ENCODE measurements at places on chromosomes 1 and 21.

GRCh38 chr1:168261390-168261789 is 19.3 kb upstream of the TBX19 start:
- peak; percentile 55 for DNase-seq

DNA sequence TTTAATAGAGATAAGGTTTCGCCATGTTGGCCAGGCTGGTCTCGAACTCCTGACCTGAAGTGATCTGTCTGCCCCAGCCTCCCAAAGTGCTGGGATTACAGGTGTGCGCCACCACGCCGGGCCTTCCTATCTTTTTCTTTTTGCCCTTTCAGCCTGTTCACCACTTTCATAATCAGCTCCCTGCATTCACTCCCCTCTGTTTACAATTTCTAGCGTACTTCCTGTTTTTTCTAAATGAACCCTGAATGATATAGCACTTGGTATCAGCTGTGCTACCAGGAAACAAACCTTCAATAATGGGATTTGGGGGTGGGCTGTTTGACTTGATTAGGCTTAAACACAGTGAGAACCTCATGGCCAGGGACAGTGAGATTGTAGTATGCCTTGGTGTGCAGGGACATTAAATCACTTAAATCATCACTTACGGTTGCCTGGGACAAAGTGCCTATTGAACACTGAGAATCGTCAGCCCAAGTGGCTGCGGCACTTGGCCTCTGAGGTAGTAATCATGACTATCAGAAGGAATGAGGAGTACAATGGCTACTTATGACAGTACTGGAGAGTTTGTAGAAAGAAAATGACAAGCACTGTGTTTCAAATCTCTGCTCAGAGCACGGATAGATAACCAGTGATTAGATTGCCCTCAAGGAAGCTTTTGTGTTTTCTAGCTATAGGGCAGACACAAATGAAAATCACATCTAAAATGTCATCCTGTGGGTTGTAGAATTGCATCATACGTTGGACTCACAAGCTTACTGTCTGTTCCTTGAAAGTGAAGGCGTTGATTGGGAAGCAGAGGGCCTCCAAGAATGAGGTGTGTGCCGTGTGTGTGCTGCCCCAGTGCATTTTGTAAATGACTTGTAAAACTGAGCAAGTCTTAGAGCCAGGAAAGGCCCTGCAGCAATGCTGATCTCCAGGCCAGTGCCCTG is 661.8 kb downstream of the MATN1 start:
- DNase-seq: no peak

DNA sequence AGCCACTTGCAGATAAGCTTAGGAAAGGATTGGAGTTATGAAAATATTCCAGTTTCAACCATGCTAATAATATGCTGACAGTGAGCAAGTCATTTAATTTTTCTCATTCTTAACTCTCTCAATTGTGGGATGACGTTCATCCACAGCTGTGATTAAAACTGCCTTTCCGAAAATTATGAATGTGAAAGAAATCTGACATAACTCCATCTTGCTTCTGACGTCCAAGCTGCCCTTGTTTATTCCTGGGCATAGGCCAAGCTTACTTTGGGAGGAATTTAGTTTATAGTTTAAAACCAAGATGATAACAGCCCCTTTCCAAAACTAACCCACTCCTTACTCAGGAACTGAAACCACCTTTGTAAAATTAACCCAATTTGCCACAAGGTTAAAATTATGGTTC is 11.0 kb upstream of the RGS18 start:
- no peak for DNase-seq

DNA sequence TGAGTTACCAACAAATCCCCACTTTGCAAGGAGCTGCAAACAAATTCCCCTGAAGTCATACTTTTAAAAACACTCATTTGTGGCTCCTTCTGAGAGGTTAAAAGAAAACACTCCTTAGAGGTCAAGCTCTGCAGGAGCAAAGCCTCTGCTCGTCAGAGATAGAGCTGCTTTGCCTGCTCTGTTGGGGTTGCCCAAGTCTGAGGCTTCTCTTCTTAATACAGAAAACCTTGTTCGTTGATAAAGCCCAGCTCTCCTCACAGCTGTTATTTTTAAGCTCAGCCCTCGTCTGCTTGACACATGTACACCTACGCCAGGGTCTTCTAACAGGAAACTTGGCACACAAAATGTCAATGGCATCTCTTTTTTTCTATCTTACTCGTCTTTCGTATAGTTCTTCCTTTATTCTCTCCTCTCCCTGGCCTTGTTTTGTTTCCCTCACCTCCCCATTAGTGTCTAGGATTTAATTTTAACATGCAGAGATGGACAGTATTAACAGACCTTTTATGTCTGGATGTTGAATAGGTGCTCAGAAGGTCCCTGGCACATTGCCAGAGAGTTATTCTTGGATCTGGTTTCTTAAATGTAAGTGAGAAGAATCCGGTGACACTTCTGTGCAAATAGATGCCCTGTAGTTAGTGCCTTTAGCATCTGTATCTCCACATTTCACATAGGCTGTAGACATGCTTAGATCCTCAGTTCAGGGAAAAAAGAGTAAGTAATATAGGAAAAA is 86.0 kb downstream of the LRRC53 start:
- no peak for DNase-seq

- no peak for DNase-seq
Observed at GRCh38 chr1:198079432-198079951, 77.3 kb upstream of the NEK7 start.

GRCh38 chr1:68230484-68230802 is 1.9 kb downstream of the WLS start:
- DNase-seq: peak; percentile 48

GRCh38 chr1:225426395-225427234 is 1.2 kb downstream of the LBR start:
- DNase-seq: peak; percentile 31

GRCh38 chr1:19606817-19607642 is 37.1 kb upstream of the NBL1 start:
- no peak for DNase-seq

- no peak for DNase-seq
Observed at GRCh38 chr21:44858791-44859190, 14.7 kb downstream of the PTTG1IP start.

- DNase-seq: no peak
Observed at GRCh38 chr1:213376862-213377372, 325.9 kb downstream of the RPS6KC1 start.

- DNase-seq: peak; percentile 7
Observed at GRCh38 chr1:160244209-160244608, 18.1 kb downstream of the DCAF8 start.

GRCh38 chr21:25560271-25560685 is 47.0 kb downstream of the MRPL39 start:
- DNase-seq: peak; percentile 36

DNA sequence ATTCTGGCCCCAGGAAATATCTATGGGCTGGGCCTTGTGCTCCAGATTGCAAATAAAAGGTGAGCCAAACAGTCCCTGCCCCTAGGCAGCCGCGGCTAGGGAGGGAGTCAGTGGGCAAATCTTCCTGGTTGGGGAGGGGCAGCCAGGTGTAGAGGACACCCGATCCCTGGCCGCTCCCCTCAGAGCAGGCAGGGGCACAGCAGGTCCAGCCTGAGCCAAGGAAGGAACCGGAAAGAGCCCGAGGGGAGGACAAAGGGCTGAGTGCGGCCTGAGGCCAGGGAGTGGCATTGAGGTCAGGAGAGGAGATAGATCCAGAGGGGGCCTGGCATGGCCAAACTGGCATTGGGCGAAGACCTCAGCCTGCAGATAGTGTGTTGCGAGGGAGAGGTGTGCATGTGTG is 36.6 kb upstream of the ARF1 start:
- no peak for DNase-seq

GRCh38 chr1:247335882-247336281 is 4.2 kb upstream of the ZNF496 start:
- no peak for DNase-seq

- DNase-seq: peak; percentile 58
Observed at GRCh38 chr1:235597867-235598553, 51.6 kb downstream of the GNG4 start.

GRCh38 chr1:170685166-170685565 is 21.2 kb downstream of the PRRX1 start:
- DNase-seq: peak; percentile 95

DNA sequence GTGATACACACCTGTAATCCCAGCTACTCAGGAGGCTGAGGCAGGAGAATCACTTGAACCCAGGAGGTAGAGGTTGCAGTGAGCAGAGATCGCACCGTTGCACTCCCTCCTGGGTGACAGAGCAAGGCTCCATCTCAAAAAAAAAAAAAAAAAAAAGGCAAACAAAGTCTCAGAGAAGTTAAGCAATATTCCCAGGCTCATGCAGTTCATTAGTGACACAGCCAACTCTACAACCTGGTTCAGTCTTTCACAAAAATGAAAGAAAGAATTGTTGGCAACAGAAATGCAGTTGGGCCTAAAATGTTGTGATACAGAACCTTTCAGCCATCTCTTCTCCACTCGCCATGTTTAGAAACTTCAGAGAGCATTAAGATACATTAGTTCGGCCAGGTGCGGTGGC is 242.1 kb downstream of the LTN1 start:
- no peak for DNase-seq

- no peak for DNase-seq
Observed at GRCh38 chr1:70227439-70227838, 6.3 kb downstream of the SRSF11 start.

- no peak for DNase-seq
Observed at GRCh38 chr21:23541571-23541970, 2065.7 kb downstream of the MRPL39 start.

DNA sequence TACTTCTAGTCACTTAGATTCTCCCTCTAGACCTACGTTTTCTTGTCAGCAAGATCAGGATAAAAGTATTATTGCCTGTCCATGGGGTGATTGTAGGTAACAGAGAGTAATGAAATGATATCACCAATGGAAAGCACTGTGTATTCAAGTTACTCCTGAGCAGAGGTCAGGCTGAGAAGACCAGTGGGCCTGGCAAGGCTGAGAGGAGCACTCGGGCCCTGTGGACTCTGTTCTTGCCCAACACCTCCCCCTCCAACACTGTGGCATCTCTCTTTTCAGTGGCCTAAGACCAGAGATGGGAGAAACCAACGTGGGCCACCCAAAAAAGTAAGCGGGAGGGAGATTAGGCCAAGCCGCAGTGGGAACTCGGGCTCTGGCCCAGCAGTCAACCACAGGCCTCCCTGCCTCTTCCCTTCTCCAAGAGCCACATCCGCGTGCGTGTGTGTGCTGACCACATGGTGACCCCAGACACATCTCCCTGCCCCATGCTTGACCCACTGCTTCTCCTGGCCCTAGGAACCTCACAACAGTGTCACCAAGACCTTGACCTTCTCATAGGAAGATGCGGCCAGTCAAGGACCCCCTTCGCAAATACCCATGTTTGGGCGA is 12.3 kb downstream of the RORC start:
- DNase-seq: no peak

DNA sequence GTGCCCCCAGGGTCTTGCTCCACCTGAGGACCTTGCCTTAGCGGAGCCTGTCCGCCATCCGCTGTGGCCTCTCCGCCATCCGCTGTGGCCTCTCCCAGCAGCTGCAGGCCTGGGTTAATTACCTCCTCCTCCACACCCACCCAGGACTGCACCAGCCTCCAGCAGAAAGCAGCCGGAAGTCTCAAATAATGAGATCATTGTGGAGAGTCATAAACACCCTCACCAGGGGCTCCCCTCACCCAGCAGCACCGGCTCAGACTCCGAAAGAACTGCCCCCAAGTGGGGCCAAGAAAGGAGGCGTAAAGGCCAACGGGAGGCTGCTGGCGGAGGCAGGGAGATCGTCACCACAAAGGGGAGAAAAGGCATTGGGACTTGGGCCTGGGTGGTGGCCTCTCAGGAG is 10.7 kb upstream of the GPR153 start:
- no peak for DNase-seq
